ENCODE measurements at places on chromosomes 2 and 18.

GRCh38 chr2:241161646-241162281 is 11.5 kb downstream of the PPP1R7 start:
- DNase-seq: peak; percentile 87

DNA sequence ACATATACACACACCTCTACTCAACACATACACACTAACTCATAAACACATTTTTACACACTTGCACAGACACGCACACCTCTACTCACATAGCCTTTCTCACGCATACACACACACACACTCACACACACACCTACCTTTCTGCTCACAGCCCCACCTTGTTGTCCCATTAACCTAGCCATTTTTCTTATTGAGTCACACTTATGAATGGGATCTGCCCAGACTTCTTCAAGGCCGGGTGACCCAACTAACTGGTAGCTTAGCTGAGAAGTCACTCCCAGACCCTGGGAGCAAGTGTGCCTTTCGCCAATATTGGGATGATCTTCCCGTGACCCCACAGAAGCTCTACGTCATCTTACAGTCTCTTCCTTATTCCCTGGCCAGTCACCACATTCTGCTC is 192.2 kb downstream of the NCK2 start:
- DNase-seq: no peak

GRCh38 chr2:188235364-188235763 is 56.3 kb upstream of the GULP1 start:
- no peak for DNase-seq

DNA sequence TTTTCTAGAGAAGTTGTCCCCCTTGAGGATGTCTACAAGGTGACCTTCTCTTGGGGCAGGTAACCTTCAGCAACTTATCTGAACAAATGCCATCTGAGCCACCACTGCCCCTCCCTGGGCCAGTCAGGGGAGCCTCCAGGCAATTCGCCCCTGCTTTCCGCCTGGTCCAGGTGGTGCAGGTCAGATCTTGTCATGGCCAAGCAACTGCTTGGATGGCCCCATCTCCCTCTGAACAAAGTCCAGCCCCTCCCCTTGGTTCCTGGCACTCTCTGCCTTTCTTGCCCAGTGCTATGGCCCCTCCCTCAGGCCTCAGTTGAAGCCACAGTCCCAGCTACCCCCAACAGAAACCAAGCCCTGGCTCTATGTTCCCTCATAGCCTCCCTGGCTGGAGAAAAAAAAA is 138.7 kb downstream of the ALPK2 start:
- DNase-seq: no peak

DNA sequence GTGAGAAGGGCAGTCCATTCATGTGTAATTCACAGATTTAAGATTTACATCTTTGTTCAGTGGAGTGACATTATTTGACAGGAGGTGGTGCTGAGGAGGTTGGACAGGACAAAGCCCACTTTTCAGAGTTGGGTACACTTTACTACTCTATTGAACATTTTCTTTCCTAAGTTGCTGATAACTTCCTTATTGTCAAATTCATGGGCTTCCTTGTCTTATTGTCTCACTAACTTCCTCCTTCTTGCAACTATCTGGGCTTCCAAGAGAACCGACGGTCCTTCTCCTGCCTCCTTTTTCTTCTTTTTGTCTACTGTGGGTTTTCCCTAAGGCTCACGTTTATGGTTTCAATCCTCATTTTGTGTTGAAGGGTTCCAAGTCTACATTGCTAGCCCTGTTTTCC is 67.7 kb upstream of the DNMT3A start:
- no peak for DNase-seq

Data from IMR-90 (cell line).